Kidney (tissue), 22 donors: ENCODE measurements at places on chromosomes 5 and 9. TPM values are rescaled to one million over a fixed set of nuclear protein-coding genes. Genes with fewer than 3 reads are reported as not detected.

GRCh38 chr9:134405527-134405926 lies 79.3 kb downstream of the RXRA start:
- peaks cover 49% of the 10 kb centered on the region for H3K4me1 ChIP-seq
- H3K27me3 ChIP-seq: no peaks in the 10 kb centered on the region
- no peaks in the 10 kb centered on the region for H3K36me3 ChIP-seq

GRCh38 chr5:16559702-16560101 lies 57.1 kb downstream of the RETREG1 start:
- H3K4me1 ChIP-seq: no peaks in the 10 kb centered on the region
- no peaks in the 10 kb centered on the region for H3K27me3 ChIP-seq
- H3K27ac ChIP-seq: no peak overlapping the region
- no peak overlapping the region for H3K4me3 ChIP-seq
- DNase-seq: no peak

- H3K27ac ChIP-seq: no peak overlapping the region
- H3K4me3 ChIP-seq: no peak overlapping the region
- no peaks in the 10 kb centered on the region for H3K36me3 ChIP-seq
- H3K4me1 ChIP-seq: no peaks in the 10 kb centered on the region
- no peak for DNase-seq
These were observed 138.1 kb upstream of the WWC1 start for GRCh38 chr5:168153263-168153875.

Gene RLN2
- 1.1 TPM for total RNA-seq

- no peaks in the 10 kb centered on the region for H3K36me3 ChIP-seq
- no peaks in the 10 kb centered on the region for H3K4me1 ChIP-seq
- DNase-seq: no peak
- no peak overlapping the region for H3K27ac ChIP-seq
These were observed 19.3 kb upstream of the GZMK start for GRCh38 chr5:55004729-55005128.

Gene F2RL2
- 0.44 TPM for total RNA-seq

- DNase-seq: no peak
- no peaks in the 10 kb centered on the region for H3K36me3 ChIP-seq
- no peak overlapping the region for H3K27ac ChIP-seq
- no peaks in the 10 kb centered on the region for H3K4me1 ChIP-seq
- no peak overlapping the region for H3K4me3 ChIP-seq
These were observed 336.6 kb downstream of the CWC27 start for GRCh38 chr5:65105301-65105700.

DNA sequence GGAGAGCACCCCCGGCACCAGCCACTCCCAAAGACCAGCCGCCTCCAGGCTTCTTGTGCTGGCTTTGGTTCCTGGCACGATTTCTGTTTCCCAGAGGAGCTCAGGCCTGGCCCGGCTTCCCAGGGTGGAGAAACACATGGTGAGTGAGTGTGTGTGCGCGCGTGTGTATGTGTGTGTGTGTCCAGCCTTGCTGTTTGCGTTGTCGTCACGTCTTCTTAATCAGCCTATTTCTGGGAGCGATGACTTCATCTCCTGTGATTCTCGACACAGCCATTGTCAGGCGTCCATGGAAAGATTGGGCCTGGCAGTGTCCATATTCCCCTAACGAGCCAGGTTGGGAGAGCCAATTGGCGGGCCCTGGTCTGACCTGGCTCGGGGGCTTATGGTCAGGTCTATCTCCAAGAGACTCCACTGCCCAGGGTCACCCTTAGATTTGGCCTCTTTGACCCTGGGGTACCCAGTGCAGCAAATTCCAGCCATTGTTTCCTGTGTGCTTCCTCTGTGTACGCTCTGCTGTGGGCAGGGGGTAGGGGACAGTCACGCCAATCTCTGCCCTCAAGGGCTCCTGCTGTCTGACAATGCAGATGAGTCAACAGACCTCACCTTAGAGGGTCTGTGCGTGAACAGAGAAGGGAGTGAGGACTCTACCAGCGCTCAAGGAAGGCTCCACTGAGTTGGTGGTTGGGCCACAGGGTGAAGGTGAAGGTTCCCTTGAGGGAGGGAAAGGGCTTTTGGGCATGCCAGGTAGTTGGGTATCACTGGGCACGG lies 73.8 kb downstream of the DAB2IP start:
- no peaks in the 10 kb centered on the region for H3K27me3 ChIP-seq
- no peaks in the 10 kb centered on the region for H3K4me1 ChIP-seq
- peak; percentile 61 for DNase-seq
- no peaks in the 10 kb centered on the region for H3K36me3 ChIP-seq
- no peak overlapping the region for H3K4me3 ChIP-seq

- H3K36me3 ChIP-seq: no peaks in the 10 kb centered on the region
- no peak for DNase-seq
- no peak overlapping the region for H3K4me3 ChIP-seq
- H3K27ac ChIP-seq: no peak overlapping the region
- H3K27me3 ChIP-seq: no peaks in the 10 kb centered on the region
These were observed 32.8 kb upstream of the BASP1 start for GRCh38 chr5:17184588-17184987.

DNA sequence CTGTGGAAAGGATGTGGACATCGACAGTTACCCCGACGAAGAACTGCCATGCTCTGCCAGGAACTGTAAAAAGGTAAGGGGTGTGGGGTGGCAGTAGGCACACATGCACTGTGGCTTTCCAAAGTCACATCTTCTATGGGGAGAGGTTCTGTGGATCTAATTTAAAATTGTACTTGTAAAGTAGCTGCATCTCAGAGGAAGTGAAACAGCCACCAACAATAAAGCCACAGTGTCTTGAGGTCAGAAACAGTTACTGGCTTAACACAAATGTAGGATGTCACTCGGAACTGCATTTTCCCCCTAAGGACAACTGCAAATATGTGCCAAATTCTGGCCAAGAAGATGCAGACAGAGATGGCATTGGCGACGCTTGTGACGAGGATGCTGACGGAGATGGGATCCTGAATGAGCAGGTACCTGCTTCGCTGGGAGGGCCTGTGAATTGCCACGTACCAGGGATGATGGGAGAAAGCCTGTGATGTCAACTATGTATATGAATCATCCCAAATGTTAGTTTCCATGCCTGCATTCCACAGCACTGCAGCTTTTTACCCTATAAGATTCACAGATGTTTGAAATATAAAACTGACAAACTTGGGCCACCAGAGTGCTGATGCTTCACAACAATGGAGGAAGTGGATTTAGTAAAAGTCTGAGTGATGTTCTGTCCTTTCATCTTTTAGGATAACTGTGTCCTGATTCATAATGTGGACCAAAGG lies 35.3 kb downstream of the THBS4 start:
- H3K27ac ChIP-seq: no peak overlapping the region
- no peaks in the 10 kb centered on the region for H3K4me1 ChIP-seq
- H3K4me3 ChIP-seq: no peak overlapping the region
- H3K36me3 ChIP-seq: peaks cover 3% of the 10 kb centered on the region
- H3K27me3 ChIP-seq: no peaks in the 10 kb centered on the region

DNA sequence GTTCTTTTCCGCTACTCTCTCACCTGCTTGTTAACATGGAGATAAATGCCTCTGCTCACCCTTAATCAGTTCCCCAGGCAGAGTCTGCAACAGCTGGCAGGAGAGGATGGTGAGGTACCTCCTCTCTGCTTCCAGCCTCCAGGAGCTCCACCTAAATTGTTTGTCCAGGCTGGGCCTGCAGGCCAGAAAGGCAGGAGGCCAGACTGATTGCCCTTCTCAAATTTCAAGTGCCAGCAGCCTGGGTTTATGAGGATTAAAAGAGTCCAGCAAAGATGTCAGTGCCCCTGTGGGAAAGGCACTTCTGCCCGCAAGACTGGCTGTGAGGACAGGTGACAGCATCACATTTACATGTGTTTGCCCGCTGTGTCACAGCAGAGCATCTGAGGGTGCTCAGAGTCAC lies 19.8 kb downstream of the CORO2A start:
- no peak overlapping the region for H3K27ac ChIP-seq
- no peaks in the 10 kb centered on the region for H3K4me1 ChIP-seq
- H3K36me3 ChIP-seq: no peaks in the 10 kb centered on the region

- H3K4me1 ChIP-seq: peaks cover 5% of the 10 kb centered on the region
- H3K4me3 ChIP-seq: no peak overlapping the region
- peak overlapping the region; percentile 14 for H3K27ac ChIP-seq
- DNase-seq: no peak
These were observed 43.4 kb downstream of the DBH start for GRCh38 chr9:133679466-133680061.

Gene CCDC183
- total RNA-seq: 0.88 TPM

GRCh38 chr5:133236541-133236951 lies 184.7 kb downstream of the HSPA4 start:
- H3K4me3 ChIP-seq: no peak overlapping the region
- H3K4me1 ChIP-seq: no peaks in the 10 kb centered on the region
- no peak overlapping the region for H3K27ac ChIP-seq
- DNase-seq: no peak

Gene LECT2
- total RNA-seq: not detected
